ENCODE measurements at places on chromosomes 6 and 20. TPM values are rescaled to one million over a fixed set of nuclear protein-coding genes. Genes with fewer than 3 reads are reported as not detected.

GRCh38 chr20:20413810-20414281 is 45.9 kb downstream of the INSM1 start:
- no peak for DNase-seq

DNA sequence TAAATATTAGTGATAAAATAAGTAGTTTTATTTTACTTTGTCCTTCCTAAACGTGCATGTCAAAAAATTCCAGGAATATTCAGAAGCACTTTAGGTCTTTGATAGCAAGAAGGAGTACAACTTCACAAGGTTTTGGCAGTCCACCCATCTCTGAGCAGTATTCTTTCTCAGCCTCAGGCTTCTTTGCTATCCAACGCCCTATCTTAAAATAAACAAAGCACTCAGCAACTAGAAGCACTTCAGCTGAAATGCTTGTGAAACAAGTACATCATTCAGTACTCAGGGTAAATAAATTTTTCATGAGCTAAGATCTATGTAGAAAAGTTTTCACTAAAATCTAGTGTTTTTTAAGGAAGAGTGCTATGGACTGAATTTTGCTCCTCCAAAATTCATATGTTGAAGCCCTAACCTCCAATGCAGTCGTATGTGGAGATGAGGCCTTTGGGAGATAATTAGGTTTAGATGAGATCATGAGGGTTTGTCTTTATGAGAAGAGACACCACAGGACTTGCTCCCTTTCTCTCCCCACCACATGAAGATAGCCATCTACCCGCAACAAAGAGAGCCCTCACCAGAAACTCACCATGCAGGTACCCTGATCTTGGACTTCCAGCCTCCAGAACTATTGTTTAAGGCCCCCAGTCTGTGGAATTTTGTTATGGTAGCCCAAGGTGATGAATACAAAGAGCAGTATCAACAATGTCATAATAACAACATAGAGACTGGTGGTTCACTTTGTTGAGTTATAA is 539.1 kb downstream of the TFAP2A start:
- DNase-seq, result no peak

DNA sequence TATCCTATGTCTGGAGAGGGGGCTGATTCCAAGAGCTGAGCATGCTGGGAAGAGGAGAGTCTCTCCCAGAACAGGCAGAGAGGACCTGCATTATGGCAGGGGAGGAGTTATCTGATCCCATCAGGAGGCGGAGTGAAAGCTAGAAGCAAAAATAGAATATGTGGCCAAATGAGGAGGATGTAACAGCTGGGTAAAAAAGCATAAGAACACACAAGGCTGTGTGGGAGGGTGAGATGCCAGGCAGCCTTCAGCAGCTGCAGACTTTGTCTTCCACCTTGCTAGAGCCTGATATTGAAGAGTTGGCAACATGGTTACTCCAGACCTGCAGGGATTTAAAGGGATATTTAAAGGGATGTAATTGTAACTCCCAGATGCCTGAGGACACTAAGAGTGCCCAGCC is 167.1 kb downstream of the PTPRT start:
- DNase-seq, result no peak

DNA sequence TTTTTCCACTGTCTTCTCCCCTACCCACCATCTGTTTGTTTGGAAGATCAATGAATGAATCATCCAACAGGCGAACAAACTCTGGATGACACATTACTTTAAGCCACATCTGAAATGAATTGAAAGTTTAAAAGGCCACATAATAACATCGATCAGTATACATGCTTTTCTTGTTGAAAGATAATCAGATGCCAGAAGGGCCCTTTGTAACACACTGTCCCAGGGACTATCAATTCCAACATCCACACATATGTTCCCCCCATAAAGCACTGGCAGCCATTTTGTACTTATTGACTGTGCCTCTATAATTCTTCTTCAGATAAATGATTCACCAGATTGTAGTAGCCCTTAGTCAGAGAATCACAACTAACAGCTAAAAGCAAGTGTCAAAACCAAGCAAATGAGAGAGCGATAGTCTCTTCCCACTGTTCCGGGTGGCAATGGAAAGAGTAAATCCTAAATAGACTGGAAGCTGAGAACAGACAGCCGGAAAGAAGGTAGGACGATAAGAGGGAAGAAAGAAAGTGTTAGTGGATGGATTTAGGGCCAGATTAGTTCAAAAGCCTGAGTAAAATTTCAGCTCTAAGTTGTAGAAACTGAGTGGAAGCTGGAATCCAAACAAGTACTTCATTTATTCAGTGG is 184.9 kb upstream of the TENT5A start:
- no peak for DNase-seq

GRCh38 chr6:133553652-133554051 is 312.5 kb downstream of the EYA4 start:
- DNase-seq, result peak; percentile 71

DNA sequence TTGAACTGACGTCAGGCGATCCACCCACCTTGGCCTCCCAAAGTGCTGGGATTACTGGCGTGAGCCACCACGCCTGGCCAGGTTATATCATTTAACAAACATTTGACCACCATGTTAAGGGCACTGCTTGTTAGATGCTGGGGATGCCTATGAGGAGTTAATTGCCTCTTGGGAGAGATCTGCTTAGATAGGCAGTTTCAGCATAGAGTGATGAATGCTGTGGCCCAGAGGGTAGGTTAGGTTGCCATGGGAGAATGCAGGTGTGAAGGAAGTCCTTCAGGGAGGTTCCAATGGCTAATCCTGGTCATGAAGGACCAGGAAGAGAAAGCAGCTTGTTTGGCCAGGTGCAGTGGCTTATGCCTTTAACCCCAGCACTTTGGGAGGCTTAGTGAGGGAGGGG is 17.0 kb downstream of the PHF20 start:
- no peak for DNase-seq

- DNase-seq, result no peak
Measured at GRCh38 chr6:74991573-74992332, 214.1 kb downstream of the COL12A1 start.

The HUS1B gene
- not detected for total RNA-seq

- DNase-seq, result no peak
Measured at GRCh38 chr20:32281711-32282110, 4.3 kb downstream of the KIF3B start.

GRCh38 chr20:48403167-48403761 is 424.5 kb downstream of the PREX1 start:
- DNase-seq, result no peak

- no peak for DNase-seq
Measured at GRCh38 chr6:119224095-119224701, 125.4 kb downstream of the MAN1A1 start.

- no peak for DNase-seq
Measured at GRCh38 chr20:57266291-57267157, at the start of gene BMP7. TSS of gene BMP7 (minus strand) at chr20:57266641. CDS start at chr20:57266122, 519 bp downstream.

GRCh38 chr6:168050881-168051586 is 28.0 kb downstream of the FRMD1 start:
- DNase-seq, result no peak

DNA sequence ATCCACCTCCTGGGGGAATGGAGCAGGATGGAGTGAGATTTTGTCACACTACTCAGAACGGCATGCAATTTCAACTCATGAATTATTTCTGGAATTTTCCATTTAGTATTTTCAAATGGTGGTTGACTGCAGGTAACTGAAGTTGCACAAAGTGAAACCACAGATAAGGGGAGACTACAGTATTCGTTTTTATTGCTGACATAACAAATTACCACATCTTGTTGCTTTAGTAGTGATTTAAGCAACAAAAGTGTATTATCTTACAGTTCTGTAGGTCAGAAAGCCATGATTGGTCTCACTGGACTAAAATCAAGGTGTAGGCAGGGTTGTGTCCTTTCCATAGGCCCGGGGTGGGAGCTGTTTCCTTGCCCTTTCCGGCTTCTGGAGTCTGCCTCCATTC is 133.4 kb upstream of the B3GAT2 start:
- no peak for DNase-seq

DNA sequence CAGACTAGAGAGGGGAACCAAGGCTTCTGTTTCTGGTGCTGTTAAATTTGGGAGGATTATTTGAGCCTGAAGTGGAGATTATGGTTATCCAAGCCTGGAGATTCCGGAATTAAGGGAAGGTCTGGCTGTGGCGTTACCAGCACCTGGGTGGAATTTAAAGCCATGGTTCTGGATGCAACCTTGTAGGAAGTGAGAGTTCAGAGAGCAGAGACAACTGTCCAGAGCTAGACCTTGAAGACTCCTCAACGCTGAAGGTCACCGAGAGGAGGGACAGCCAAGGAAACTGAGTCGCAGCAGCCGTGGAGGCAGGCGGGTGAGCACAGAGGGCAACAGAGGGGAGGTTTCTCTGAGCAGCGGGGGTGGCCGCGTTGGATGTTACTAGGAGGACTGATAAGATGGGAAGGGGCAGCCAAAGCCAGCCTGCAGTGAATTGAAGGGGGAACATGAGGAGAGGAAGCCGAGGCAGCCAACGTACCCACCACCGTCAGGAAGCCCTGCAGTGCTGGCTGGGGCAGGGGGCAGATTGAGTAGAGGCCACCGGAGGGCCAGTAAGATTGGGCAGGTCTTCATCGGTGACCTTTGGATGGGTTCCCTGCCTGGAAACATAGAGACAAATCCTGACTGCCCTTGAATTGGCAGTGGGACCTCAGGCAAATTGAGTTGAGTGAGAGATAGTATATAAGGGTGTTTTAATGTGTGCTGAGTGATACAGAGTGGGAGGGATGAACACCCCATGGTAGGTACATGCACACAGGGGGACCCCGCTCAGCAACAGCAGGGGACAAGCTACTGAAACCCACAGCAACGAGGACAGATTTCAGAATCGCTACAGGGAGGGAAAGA is 90.3 kb downstream of the SNX5 start:
- no peak for DNase-seq

The KLHDC3 gene
- 98.3 TPM for total RNA-seq

The SPINT4 gene
- total RNA-seq, result not detected

DNA sequence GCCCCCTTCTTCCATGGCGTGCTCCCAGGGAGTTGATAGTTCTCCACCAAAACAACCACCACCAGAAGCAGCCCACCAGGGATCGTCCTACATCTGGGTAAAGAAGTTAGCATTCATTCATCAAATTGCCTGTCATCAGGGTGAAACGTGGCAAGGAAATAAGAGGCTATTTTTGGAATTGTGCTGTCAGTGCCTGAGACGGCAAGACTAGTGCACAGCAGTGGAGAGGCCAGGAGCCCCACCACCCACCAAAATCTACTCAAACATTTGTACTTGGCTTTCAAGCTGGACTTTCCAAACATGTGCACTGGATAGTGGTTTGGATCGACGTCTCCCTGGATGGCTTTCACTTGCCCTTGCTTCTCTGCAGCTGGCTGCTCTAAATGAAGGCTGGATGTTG is 44.8 kb downstream of the TXNDC5 start:
- no peak for DNase-seq

DNA sequence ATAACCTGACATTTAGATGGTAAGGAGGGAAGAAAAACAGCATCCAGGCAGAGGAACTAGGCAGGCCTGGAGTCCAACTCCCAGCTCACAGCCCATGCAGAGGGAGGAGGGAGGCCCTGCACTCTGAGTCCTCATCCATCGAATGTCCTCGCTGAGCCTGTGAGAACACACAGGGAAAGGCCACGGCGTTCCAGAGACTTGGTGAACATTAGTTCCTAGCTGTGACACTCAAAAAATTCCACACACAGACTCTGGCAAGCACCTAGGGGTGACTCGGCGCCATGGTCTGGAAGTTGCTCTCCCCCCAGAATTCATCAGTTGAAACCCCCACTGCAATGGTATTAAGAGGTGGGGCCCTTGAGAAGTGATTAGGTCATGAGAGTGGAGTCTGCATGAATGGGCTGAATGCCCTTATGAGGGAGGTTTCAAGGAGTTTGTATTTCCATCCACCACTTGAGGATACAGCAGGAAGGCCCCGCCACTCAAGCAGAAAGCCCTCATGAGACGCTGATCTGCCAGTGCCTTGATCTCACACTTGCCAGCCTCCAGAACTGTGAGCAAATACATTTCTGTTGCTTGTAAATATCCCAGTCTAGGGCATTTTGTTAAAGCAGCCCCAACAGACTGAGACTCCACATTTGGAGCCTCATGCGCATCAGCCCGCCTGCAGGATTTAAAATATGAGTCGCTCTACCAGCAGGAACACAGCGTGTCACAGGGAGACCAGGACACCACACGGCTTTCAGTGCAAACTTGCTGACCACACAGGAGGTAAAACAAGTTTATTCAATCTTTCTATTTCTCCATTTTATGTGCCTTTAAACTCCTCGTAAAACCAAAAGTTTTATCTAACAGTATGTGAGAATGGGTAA is 73.9 kb downstream of the WDR27 start:
- DNase-seq, result no peak

The IMPG1 gene
- total RNA-seq, result not detected

GRCh38 chr6:163992701-163993100 is 578.2 kb downstream of the QKI start:
- no peak for DNase-seq

GRCh38 chr6:61949161-61949560 is 336.9 kb downstream of the KHDRBS2 start:
- DNase-seq, result no peak

Data from tibial nerve (tissue), 4 donors.